Activated T-helper 1 cell treated with anti-CD3 and anti-CD28 coated beads, Interleukin-12 subunit alpha, Interleukin-12 subunit beta, Interleukin-2, Interleukin-4 antibody, amounts not matched to agents 30 ng/mL and 10 ng/mL and 1 ng/mL, durations not matched to agents 14 hours and 24 hours and 36 hours (primary cell): ENCODE measurements at places on chromosomes 12 and 14. TPM values are rescaled to one million over a fixed set of nuclear protein-coding genes. Genes with fewer than 3 reads are reported as not detected.

Gene GPR33
- total RNA-seq: not detected in 2 replicates

- no peak for DNase-seq
These were observed 689.7 kb downstream of the BCL11B start for GRCh38 chr14:98582276-98582675.

DNA sequence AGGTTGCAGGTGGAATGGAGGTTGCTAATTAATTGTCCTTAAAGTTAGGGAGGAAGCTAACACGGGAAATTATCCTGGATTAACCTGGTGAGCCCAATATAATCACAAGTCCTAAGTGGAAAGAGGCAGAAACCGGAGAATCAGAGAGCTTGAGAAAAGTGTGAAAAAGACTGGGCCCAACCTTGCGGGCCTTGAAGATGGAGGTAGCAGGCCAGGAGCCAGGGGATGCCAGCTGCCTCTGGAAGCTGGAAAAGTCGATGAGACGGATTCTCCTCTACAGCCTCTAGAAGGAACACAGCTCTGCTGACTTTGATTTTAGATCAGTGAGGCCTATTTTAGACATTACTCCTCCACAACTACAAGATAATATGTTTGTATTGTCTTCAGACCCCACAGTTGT lies 2.1 kb downstream of the SDR9C7 start:
- no peak for DNase-seq

Gene RNU4-1
- total RNA-seq: 2,369 and 3,474 TPM in 2 replicates

DNA sequence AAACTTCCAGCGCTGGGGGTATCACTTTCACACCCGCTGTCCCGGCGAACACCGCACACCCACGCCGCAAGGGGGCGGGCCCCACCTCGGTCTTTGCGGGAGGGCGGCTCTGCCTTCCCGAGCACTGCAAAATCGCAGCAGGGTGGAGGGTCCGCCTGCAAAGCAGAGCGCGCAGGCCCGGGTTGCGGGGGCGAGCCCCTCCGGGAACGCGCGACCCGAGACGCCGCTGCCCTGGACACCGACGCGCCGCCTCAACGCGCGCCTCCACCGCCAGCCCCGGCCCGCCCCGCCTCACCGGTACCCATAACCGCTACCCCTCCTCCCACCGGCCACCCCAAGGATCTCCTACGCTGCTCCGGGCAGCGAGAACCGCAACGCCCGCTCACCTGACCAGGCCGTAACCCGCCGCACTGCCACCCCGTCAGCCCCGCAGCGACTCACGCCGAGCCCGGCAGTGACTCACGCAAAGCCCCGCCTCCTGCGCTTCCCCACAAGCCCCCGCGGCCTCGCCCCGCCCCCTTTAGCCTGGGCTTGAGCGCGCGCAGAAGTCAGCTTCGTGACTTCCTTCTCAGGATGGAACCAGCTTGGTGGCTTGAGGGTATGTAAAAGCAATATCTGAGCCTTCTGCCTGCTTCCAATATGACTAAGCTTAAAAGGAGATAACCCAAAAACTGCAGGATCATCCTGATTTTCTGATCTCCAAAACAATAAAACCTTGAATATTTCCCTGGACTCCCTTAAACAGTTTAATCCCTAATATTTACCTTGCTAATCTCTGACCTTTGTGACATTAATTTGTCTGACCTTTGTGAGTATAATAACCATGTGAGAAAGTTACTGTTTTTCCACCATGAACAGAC lies at the start of gene RPAP3:
RPAP3 (minus strand) TSS at position 465 of the 860 bp plus-strand sequence. CDS start 3,190 bp downstream, outside the sequence.
- DNase-seq: peak; percentile 97

- DNase-seq: no peak
These were observed 14.2 kb downstream of the KMT5A start for GRCh38 chr12:123398177-123398549.

Gene FAM90A1
- total RNA-seq: 0.15 and 0.36 TPM in 2 replicates

GRCh38 chr12:122130150-122130549 lies 43.9 kb downstream of the IL31 start:
- DNase-seq: no peak

DNA sequence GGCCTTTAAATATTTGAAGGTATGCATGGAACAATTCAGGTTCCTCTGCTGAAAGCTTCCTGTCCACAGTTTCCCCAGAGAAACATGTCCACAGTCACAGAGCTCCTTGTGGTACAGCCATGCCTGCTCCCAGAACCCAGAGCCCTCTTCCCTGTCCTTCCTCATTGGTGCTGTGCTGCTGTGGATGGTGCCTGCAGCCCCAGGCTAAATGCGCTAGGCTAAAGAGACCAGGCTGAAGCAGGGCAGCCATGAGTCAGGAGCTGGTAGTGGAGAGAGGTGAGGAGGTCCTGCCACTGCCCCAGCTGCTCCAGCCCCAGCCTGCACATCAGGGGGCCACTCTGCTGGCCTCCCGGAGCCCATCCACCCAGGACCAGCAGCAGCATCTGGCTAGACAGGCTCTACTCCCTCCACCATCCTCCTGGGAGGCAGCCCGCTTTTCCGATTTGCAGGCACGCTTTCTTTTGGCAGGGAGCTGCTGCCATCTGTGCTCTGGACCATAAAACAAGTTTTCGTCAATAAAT lies 65.4 kb upstream of the DDX11 start:
- no peak for DNase-seq

DNA sequence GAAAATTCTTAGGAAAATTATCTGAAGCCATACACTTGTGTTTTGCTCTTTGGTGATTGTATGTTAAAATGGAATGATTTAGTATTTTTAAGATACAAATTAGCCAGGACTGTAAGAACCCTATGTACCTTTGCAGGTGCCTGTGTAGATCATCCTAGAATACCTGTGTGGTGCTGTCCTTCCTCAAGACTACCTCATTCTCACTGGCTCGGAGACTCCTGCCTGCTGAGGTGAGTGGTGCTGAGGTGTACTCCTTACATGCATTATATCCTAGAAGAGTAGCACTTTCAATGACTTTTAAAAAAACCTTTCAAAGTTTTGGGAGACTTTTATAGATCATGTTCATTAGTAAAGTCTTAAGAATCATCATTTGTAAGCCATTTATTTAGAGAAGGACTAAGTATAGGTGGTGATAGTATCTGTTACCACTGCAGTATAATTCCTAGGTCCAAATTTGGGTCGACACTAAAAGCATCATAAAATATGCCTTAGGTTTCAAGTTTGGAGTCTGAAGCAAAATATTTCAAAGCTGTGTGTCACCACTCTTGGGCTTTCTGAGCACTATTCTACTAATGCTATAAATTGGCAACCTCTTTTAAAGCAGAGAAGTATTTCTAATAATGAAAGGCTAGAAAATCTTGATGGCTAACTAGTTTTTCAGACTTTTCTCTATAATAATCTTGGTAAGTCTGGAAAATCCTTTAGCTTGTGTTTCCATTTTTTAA lies 36.6 kb downstream of the RASSF8 start:
- no peak for DNase-seq

- no peak for DNase-seq
These were observed 260.6 kb upstream of the GARIN6 start for GRCh38 chr12:99386907-99387306.

Gene DDIT3
- 17.8 and 18.1 TPM in 2 replicates for total RNA-seq

DNA sequence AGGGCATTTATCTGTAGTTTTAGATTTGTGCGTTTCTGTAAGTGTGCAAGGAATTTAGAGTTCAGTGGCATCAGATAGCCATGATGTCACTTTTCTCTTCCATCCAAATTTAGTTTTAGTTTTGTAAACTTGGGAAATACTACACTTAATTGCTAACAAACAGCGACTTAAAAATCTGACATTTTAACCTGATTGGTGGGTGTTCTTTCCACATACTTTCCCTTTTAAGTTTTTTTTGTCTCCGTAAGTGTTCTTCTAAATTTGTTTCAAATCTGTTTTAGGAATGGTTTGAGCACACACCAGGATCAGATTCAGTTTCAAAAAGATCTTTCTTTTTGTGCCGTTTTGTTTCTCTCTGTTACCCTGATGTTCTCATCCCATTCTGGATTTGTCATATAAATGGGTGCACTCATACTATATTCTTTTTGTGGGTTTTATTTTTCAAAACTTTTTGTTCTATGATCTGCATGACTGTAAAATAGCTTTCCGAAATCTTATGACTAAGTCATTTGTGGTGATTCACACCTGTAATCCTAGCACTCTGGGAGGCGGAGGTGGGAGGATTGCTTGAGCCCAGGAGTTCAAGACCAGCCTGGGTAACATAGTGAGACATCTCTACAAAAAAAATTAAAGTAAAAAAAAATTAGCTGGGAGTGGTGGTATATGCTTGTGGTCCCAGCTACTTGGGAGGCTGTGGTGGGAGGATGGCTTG lies 58.9 kb downstream of the FBXO34 start:
- no peak for DNase-seq

Gene TMPRSS12
- not detected in 2 replicates for total RNA-seq

- no peak for DNase-seq
These were observed 30.2 kb upstream of the EAPP start for GRCh38 chr14:34569750-34570149.

DNA sequence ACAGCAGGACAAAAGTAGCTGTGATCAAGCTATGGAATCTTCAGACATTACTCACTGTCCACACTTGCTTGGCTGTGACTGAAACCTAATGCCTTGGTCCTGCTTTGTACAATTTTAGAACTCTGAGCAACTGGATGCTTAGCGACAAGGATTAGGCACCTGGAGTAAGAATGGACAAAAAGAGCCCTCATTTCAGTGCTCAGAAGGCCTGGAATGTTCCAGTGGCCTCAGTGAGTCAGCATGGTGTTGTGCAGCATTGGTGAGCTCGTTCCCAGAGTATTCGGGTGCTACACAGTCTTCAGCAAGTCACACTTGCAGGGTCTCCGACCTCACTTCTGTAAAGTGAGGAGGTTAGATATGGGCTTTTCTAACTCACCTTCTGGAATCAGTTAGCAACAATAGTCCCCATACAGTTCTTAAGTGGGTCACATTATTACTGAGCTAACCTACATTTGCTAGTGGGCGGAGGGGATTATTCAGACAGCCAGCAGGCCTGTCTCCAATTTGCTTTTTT lies 108.0 kb upstream of the MDM1 start:
- no peak for DNase-seq

DNA sequence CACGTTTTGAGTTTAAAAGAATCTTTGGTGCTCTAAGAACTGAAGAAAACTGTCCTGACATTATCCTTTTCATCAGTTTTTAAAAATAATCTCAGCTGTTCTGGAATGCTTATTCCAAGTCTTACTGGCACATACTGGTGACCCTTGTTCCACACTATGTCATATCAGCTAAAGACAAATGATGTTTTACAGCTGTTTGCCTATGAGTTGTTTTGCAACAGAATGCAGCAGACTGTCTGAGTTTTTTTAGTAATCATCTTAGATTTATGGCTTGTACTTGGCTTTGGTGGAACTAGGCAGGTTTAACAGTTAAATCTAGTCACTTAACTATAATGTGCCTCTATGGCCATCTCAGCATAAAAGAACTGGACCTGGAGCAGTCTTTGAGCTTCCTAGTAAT lies 91.6 kb upstream of the GRIN2B start:
- no peak for DNase-seq

Gene COX8C
- total RNA-seq: not detected in 2 replicates

DNA sequence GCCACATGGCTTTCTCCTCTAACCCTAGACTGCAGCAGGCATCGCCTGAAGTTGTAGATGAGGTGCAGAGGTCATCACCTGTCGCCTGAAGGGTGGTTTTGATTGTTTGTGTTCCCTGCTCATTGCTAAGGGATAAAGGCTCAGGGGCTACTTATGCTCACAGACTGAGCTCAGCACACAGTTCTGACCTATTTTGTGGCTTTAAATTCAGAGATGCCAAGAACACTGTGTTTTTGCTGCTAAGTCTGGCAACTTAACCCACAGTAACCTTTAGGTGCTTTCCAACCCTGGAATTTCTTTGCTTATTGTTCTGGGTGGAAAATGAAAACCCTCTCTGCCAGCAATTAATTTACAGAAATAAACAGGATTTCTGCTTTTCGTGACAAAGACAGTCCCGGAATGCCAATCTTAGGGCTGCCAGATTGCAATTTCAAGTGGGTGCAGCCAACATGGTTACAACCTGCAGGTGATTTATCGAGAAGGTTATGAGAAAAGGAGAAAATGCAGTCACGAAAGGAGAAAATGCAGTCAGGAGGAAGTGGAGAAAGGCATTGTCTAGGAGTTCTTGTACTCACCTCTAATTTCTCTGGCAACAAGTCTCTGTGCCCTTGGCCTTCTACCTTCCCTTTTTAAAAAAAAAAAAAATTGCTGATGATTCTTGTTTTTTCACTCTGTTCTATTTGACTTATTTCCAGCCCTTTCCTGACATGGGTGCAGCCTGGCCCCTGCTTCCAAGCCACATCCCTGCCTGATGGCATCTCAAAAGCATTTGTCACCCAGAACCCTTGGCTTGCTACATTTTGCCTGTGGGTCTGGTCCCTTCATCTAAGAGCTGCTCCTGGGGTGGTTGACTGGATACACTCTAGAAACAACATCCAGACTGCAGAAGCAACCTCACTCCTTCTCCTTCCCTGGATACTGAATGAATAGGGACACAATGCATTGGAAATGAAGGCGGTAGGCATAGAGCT lies 23.3 kb downstream of the NPC2 start:
- no peak for DNase-seq

DNA sequence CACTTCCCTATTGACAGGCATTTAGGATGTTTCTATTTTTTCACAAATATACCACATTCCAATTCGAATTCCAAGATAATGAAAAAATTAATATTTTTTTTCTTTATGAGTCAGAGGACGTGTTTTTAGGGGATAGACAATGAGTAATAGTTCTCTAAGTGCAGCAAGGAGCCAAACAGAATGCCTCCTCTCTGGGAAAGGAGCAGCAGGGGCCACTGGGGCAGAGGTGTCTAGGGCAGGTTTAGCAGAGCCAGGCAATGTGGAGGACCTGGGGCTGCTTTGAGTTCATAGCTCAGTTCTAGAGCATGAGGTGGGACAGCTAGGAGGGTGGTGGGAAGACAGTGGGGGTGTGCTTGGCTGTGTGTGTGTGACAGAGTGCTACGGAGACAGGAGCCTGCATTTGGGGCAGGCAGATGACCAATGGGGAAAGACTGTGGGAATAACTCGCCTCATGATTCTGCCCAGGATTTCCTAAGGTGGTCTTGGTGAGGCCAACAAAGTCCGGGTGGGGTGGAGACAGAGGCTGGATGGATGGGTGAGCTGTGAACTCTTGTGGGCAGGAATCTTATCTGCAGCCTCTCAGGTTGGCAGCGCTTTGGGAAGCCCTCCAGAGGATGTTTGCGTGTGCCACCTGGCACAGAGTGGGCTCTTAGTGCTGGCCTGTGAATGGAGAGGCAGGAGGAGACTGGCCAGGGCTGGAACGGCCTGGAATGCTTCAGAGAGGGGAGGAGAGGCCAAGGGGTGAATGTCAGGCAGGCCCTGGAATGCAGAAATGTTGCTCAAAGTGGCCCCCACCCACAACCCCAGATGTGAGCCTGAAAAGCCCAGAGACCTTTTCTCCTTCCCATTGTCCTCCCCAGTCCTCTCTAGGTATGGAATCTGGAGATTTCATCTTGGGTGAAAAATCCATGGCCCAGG lies 2.4 kb upstream of the KRT7 start:
- DNase-seq: no peak
